ENCODE measurements at places on chromosomes 7 and 10.

GRCh38 chr7:42170724-42171123, 66.3 kb downstream of the GLI3 start:
- DNase-seq: no peak

DNA sequence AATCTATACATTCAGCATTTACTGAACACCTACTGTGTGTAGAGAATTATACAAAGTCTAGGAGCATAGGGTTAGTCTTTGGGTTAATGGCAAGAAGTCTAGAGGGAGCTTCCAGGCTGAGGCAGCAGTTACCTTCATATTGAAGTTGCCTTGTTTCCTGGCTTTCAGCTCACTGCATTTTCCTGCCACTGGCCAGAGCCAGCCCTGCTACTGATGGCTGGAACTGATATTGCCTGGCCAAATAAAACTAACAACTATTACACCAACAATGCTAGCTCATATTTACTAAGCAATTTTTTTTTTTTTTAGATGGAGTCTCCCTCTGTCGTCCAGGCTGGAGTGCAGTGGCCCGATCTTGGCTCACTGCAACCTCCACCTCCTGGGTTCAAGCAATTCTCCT, 165.7 kb upstream of the ITGB1 start:
- DNase-seq: no peak

DNA sequence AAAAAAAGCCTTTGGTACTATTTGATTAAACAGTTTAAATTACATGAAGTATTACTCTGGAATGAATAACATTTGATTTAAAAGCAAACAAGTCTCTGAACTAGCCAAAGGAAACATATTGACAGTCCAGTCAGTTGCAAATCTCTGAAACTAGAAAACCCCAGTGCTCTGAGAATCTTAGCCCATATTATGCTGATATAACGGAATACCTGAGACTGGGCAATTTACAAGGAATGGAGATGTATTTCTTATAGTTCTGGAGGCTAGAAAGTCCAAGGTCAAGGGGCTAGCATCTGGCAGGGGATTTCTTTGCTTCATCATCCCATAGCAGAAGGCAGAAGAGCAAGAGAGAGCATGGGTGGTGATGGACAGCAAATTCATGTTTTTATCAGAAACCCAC, 21.7 kb upstream of the FKBP9 start:
- no peak for DNase-seq

- no peak for DNase-seq
Observed at GRCh38 chr10:19043431-19043830, 5.2 kb upstream of the MALRD1 start.

Measured in activated T-helper 1 cell treated with anti-CD3 and anti-CD28 coated beads, Interleukin-2, amount 50 U/mL, for 16 hours (primary cell).